SJSA1 (cell line): ENCODE measurements at places on chromosomes 3 and 15. TPM values are rescaled to one million over a fixed set of nuclear protein-coding genes. Genes with fewer than 3 reads are reported as not detected.

TRMT10C gene
- 28.4 and 29.2 TPM in 2 replicates for total RNA-seq

MLF1 gene
- total RNA-seq: 13.0 and 18.2 TPM in 2 replicates

PRR23B gene
- total RNA-seq: not detected in 2 replicates

VEPH1 gene
- 1.7 and 14.3 TPM in 2 replicates for total RNA-seq

LIPH gene
- total RNA-seq: 0.34 TPM in 1 of 2 replicates, not detected in the other

DNA sequence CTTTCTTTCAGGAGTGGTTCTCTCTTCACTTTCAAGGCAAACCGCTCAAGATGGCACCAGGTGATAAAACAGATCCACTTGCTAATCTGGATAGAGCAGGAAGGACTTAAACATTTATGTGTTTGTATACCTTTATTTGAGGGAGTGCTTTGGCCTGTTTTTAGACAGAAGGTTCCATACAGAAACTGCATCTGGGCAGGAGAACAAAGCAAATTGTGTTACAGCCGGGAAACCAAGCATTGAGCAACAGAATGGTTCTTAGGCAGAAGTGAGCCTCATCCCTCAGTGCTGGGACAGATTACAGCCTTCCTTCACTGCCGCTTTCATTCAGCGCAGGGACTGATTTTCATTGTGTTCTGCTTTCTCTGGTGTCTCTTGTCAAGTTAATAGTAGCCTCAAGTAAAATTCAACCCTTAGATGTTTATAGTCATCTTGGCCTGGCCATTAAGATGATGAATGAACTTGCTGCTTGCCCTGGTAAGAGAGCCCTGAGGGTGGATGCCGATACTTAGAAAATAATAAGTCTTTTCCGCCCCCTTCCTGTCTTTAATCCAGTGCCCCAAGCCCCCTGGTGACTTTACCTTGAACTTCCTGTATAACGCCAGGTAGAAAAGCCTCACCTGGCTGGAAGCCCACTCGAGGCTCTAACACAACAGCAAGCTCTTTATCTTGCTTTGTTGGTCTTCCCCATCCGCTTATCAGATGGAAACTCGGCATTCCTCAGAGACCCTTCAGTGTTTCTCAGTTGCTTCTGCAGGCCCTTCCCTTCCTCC is 168.0 kb upstream of the CTDSPL start:
- no peak for DNase-seq

DNA sequence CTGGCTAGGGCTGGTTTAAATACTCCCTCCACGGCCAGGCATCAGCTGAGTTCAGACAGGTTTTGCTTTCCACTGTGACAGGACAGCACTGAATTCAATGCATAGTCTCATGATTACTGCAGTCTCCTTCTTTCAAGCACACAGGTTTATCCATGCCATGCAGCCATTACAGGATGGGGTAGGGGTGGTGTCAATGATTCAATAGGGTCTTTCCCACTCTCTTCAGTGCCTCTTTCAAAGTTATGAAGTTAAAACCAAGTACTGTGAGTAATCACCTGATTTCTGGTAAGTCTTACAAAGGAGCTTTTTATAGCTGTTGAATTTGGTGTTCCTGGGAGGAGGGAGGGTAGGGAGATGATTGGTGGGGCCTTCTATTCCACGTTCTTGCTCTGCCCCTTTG is 47.2 kb downstream of the TMEM212 start:
- DNase-seq: no peak

- peak; percentile 25 for DNase-seq
These were observed 4.0 kb upstream of the RASGRF1 start for GRCh38 chr15:79094611-79095021.

DNA sequence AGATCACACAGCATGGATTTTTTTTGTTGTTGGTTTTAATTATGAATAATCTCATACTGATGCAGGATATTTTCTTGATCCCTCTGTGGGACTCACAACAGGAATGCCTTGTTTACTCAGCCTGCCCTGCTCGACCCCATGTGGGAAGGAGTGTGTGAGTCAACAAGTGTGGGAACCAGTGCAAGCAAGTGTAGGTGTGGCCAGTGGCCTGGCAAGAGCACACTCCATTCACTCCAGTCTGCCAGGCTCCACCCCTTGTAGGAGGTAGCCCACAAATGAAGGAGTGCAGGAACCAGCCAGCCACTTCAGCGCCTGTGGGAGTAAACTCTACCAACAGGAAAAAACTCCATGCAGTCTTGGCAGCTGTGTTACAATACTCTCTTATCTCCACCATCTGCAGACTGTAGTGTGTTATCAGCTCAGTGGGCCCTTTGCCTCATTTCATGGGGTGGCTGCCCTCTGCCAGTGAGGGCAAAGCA is 393.6 kb downstream of the OTOL1 start:
- no peak for DNase-seq

DNA sequence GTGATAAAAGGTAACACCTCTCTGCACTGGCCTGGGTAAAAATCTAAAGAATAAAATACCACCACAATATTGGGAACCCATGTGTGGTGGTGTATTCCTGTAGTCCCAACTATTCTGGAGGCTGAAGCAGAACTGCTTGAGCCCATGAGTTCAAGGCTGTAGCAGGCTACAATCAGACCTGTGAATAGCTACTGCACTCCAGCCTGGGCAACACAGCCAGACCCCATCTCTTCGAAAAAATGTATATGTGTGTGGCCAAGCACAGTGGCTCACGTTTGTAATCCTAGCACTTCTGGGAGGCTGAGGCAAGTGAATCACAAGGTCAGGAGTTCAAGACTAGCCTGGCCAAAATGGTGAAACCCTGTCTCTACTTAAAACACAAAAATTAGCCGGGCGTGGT is 1.8 kb upstream of the RPL14 start:
- DNase-seq: no peak
